ENCODE measurements at places on chromosomes 5 and 9.

DNA sequence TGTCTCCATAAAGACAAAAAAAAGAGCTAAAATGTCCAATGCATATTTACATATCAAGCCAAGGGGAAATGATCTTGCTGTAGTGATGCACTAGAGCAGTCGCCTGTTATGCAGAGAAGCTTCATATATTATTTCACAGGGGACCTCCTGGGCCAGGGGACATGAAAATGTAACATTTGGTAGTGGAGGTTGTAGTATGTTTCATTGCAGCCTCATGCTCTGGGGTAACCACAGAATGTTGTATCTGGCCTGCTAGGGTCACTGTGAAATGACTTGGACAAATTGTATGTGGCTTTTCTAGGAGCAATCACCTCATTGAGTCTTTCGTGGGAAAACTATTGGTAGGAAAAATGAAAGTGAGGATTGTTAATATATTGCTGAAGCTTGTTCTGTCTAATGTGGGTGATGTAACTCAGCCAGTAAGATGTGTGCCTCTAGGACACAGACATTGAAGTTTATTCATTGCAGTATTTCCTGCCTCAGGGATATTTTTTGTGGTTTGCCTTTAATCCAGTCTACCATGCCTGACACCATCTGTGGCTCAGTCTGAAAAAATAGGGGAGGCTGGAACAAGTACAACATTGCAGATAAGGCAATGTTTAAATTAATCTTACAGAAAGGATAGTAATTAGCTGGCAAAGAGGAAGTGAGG, 430.8 kb upstream of the TNC start:
- no peak for DNase-seq

- DNase-seq: no peak
These were observed 102.2 kb upstream of the SPATA31D4 start for GRCh38 chr9:81825846-81826516.

GRCh38 chr5:144691936-144692335, 521.3 kb downstream of the KCTD16 start:
- no peak for DNase-seq

DNA sequence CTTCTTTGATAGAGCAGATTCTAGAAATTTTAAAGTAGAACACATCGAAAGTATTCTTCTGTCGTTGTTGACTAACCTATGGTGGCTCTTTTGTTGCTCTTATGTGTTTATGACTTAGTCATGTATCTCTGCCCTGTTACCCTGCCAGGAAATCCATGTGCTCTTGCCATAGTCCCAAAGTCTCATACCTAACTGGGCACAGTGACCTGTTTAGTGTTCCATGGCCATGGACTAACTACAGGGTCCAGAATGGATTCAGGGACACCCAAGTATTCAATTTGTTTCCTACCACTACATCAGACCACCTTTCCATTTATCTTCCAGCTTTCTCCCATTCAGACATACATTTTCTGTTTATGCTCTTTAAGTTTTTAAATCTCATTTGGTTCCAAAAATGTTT, 18.0 kb downstream of the SLC44A1 start:
- no peak for DNase-seq

GRCh38 chr5:112165897-112166737, 253.0 kb downstream of the EPB41L4A start:
- no peak for DNase-seq

DNA sequence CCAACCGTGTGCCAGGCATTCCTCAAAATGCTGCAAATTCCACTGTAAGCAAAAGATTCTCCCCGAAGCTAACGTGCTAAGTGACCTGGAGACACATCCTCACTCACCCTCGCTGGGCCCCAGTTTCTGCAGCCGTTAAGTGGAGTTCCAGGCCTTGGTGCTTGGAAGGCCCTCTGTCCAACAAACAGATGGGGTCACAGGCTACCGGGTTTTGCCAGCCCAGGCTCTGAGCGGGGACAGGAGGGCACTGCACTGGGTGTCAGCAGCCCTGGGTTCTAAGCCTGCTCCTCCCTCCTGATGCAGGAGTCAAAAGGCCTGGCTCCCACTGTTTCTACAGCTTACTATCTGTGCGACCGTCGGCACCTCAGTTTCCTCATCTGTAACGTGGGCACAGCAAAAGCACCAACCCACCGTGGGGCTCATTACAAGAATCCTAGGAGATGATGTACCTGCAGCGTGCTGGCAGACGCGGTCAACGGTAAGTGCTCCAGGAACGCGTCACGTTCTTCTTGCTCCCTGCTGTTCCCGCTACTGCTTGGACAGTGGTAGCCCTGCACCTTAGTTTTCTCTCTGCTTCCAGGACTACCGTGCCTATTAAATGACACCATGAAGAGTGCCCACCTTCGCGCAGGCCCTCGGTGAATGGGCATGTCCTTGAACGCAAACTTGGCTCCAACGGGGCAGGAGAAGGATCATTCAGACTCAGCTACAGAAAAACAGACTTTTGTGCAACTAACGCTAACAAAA, 84.8 kb downstream of the ADAMTS2 start:
- no peak for DNase-seq

GRCh38 chr5:143265995-143266394, 137.5 kb downstream of the NR3C1 start:
- DNase-seq: no peak

DNA sequence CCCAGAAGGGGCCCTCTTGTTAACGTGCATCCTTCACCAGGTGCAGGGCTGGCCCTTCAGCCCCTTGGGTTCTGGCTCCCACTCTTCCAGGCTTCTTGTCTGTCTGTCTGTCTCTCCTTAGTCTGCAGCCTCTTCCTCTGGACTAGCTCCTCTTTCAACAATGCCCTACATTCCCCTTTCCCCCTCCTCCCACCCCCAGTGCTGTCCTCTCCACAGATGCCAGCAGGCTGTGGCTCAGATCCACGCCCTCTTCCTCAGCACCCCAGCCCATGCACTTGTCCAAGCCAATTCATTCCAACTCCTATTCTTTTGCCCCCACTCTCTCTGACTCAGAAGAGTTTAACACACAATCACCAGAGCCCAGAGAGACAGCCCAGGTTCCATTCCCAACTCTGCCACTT, 45.2 kb upstream of the ALDH1B1 start:
- no peak for DNase-seq

- DNase-seq: no peak
These were observed 61.9 kb upstream of the ELL2 start for GRCh38 chr5:96023518-96023917.

DNA sequence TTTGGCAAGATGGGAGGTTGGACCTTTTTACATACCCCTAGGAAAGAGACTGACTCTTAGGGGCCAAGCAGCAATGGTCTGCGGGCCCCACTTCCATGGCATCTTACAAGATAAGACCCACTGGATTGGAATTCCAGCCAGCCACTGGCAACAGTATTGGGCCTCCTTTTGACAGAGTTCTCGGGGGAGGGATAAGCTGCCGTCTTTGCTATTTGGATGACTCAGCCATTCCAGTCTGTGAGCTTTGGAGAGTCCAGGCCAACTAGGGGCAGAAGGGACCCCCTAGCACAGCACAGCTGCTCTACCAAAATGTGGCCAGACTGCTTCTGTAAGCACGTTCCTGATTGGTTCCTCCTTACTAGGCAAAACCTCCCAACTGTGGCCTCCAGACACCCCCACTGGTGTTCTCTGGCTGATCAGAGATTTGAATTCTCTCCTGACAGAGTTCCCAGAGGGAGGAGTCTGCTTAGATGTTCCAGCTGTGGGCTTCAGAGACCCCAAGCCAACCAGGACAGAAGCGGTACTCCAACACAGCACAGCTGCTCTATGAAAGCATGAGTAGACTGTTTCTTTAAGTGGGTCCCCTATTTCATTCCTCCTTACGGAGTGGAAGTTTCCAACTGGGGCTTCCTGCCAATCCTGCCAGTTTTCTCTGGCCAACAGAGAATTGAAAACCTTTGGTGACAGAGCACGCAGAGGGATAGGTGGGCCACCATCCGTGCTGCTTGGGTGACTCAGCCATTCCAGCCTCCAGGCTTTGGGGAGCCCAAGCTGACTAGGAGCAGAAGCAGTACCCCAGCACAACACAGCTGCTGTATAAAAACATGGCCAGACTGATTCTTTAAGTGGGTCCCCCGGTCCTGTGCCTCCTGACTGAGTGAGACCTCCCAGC, 672.1 kb upstream of the RIOK2 start:
- DNase-seq: no peak

DNA sequence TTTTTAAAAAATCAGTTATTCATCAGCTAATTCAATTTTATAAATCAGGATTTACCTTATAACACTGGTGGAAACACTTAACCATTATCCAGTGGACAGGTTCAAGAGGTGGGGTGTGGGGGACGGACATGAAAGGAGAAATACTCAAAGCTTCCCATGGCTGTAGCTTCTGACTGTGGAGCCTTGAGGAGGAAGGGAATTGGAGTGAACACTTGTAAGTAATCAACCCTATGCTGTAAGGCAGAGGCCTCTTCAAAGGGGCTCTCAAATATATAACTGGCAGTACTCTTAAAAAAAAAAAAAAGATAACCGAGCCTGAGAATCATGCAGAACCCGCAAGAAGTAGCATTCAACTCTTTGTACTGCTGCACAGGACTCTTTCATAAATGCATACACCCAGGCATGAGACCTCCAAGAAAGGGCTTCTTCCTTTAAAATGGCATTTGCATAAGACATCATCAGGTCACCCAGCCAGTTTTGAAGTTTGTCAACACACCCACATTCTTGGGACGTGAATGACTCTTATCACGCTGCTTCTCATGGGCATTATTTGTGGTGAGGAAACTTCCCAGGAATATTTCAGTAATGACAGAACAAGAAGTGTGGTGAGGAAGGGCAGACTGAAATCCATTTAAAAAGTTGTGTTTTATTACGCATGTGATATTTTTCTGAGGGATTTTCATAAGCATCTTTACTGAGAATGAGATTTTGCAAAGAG, 8.1 kb downstream of the OSMR start:
- no peak for DNase-seq

GRCh38 chr5:140113180-140113698, 670 bp upstream of the PURA start:
- DNase-seq: peak; percentile 10

DNA sequence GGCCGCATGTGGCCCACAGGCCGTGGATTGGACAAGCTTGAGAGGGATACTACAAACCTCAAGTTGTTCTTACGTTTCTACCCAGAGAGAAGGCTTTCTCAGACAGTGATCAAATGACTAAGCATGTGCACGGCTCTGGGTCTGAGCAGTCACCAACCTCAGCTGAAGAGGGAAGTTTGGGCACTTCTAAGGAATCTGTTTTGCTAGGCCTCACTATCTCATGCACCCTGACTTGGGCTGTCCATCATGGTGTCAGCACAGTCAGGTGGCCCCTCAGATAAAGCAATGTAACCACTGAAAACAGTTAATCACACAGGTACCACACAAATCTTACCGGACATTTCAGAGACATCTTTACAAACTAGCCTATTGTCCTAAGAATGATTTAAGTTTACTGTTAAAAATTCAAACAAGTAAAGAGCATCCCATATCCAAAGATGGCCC, 24.6 kb downstream of the CSF2 start:
- no peak for DNase-seq

- no peak for DNase-seq
These were observed 9.4 kb upstream of the ABO start for GRCh38 chr9:133284362-133284761.

DNA sequence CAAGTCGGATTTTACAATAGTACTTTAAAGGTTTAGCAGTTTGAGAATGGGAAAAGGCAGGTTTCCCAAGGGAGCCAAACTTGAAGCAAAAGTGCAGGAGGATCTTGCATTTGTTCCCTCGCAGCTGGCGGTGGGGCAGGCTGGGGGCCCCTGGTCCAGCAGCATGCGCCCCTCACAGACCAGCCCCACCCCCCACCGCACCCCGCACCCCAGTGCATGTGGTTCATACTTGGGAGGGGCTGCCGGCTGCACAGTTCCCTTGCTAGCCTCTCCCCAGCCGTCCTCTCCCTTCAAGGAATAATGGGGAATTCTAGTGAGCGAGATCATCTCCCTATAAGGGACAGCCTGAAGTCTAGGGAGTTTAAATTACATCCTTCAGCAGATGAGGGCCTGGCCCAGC, 273.1 kb upstream of the IRX2 start:
- no peak for DNase-seq

- no peak for DNase-seq
These were observed 190.7 kb downstream of the CCDC171 start for GRCh38 chr9:15743512-15743911.

DNA sequence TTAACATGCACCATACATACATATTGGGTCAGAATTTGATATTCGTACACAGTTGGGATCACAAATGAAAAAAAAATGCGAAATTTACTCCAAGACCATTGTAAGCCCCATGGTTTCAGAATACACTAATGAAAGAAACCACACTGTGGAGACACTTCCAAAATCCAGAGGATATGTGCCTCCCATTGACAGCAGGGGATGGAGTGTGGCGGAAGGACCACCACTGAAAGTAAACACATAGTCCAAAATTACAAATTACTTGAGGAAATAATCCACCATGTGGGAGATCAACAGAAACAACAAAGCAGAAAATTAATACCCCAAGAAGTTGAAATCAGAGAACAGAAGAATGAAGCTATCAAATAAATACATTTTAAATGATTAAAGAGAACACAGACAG, 291.6 kb upstream of the PAPPA start:
- no peak for DNase-seq

DNA sequence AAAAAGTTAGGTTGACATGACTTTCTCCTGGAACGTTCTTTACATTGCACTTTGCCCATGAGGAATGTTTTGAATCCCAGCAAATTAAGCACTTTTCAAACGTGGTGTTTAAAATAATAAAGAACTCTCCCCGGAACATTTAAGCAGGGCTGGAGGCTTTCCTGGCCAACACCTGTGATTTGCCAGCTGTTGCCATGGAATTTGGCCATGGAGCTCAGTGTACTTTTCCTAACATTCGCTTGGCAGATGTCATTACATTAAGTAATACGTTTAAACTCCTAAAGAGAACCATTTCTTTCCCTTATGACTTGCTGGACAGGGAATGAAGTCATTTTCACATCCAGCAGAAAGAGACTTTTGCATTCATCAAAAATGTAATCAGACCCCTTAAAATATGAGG, 146.1 kb downstream of the GAS1 start:
- no peak for DNase-seq

DNA sequence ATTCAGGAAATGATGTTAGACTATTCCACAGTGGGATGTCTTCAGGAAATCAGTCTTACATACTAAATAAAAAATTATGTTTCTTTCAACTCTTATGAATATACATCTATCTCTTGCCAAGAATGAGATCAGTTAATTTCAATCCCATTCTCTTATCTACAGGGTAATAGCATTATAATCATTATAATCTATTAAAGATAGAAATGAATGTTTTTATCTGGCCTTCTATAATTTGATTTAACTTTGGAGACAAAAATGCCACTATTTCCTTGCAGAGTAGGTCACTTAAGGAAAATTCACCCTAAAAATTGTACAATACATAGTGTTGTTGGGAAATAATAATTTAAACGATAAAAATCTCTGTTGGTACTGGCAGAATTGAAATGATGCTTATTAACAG, 96.4 kb downstream of the HOMER1 start:
- DNase-seq: no peak

DNA sequence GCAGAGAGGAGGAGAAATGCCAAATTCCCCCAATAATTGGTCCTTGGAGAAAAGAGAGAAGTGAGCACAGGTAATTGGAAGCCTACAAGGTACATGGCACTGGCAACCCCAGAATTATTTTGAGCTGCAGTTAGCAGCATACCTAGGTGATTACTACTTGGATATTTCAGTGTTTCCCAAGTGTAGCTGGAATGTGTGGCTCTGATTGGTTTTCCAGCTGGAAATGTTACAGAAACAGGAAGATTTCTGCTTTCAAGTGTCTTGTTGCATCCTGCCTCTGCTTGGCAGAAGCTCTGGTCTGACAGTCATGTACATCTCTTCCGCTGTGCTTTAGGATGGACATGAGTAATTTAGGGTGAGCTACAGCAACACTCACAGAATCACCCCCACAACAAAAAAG, 262.1 kb downstream of the ENC1 start:
- DNase-seq: no peak

- no peak for DNase-seq
These were observed 401.3 kb downstream of the ENC1 start for GRCh38 chr5:74239261-74239660.

Data from NCI-H1436 (cell line).